ENCODE measurements at places on chromosomes 1 and 21.

GRCh38 chr1:31926853-31927660, 11.1 kb downstream of the PTP4A2 start:
- DNase-seq: no peak

GRCh38 chr1:30034627-30035521, 688.5 kb downstream of the MATN1 start:
- no peak for DNase-seq

DNA sequence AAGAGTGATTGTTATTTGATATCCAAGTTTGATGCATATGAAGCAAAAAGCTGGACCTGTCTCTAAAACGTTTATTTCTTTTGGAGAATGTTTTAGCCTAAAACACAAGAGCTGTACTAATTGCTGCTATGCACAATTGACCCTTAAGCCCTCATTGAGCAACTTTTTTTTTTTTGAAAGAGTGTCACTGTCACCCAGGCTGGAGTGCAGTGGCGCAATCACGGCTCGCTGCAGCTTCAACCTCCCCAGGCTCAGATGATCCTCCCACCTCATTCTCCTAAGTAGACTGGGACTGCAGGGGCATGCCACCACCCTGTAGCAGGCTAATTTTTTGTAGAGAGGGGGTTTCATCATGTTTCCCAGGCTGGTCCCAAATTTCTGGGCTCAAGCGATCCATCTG, 129.1 kb downstream of the PIK3R3 start:
- no peak for DNase-seq

DNA sequence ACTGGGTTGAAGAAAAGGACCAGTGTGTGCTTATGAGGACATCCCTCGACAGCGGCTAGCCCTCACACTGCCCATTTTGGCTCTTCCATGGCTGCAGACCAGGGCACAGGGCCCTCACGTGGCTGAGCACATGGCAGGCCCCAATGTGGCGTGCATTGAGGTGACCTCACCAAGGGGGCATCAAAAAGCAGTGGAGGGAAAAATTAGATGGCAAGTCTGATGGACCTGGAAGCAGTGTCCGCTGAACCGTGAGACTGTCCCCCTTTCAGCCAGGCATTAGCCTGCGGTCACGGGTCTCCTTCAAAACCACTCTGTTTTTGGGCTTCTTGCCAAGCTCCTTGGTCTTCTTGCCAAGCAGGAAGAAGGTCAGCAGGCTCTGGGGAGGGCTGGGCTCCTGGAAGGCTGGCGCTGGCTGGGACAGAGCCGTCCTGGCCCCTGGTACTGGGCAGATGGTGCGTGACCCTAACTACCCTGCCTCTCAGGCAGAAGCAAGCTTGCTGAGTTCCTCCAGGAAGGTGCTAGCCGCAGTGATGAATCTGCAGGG, 30.8 kb downstream of the TRIM67 start:
- no peak for DNase-seq

GRCh38 chr1:111976842-111977241, 12.6 kb downstream of the KCND3 start:
- no peak for DNase-seq

All from OCI-M1 (cell line).